ENCODE measurements at places on chromosomes 2 and 18. TPM values are rescaled to one million over a fixed set of nuclear protein-coding genes. Genes with fewer than 3 reads are reported as not detected.

Gene ACTG2
- total RNA-seq, result 108 TPM

Gene MAB21L4
- total RNA-seq, result 2.3 TPM

Gene IL18RAP
- 2.3 TPM for total RNA-seq

Gene GALNT5
- total RNA-seq, result 1.6 TPM

Gene HOXD8
- total RNA-seq, result 10.5 TPM

Gene STEAP3
- 11.2 TPM for total RNA-seq

Gene MERTK
- total RNA-seq, result 36.3 TPM

Gene CTLA4
- 0.64 TPM for total RNA-seq

Gene TEKT4
- not detected for total RNA-seq

Gene NYAP2
- 0.15 TPM for total RNA-seq

Gene GKN1
- not detected for total RNA-seq

Gene PTPRM
- 140 TPM for total RNA-seq

Gene MROH2A
- not detected for total RNA-seq

Gene ANO7
- not detected for total RNA-seq

Gene FBXO15
- 1.3 TPM for total RNA-seq

Gene SNORC
- 0.32 TPM for total RNA-seq

Gene SCN7A
- 13.3 TPM for total RNA-seq
